Gastroesophageal sphincter (tissue), 4 donors: ENCODE measurements at places on chromosomes 7 and 10.

GRCh38 chr7:142355328-142355727, 97.5 kb upstream of the PRSS58 start:
- ATAC-seq, result no peak

- ATAC-seq, result no peak
These were observed 193.1 kb upstream of the SEMA3C start for GRCh38 chr7:81111781-81112540.

GRCh38 chr7:27386581-27386980, 144.0 kb downstream of the EVX1 start:
- no peak for ATAC-seq

GRCh38 chr10:24826009-24826408, 102.3 kb upstream of the ARHGAP21 start:
- ATAC-seq, result no peak

DNA sequence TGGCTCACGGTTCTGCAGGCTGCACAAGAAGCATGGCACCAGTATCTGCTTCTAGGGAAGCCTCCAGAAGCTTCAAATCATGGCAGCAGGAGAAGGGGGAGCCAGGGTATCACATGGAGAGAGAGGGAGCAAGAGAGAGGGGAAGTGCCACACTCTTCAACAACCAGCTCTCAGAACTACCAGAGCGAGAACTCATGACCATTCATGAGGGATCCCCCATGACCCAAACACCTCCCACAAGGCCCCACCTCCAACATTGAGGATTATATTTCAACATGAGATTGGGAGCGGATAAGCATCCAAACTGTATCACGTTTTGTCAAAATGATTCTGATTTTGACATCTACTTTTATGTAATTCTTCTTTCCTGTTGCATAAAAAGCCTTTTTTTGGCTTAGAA, 38.5 kb downstream of the CREM start:
- no peak for ATAC-seq

DNA sequence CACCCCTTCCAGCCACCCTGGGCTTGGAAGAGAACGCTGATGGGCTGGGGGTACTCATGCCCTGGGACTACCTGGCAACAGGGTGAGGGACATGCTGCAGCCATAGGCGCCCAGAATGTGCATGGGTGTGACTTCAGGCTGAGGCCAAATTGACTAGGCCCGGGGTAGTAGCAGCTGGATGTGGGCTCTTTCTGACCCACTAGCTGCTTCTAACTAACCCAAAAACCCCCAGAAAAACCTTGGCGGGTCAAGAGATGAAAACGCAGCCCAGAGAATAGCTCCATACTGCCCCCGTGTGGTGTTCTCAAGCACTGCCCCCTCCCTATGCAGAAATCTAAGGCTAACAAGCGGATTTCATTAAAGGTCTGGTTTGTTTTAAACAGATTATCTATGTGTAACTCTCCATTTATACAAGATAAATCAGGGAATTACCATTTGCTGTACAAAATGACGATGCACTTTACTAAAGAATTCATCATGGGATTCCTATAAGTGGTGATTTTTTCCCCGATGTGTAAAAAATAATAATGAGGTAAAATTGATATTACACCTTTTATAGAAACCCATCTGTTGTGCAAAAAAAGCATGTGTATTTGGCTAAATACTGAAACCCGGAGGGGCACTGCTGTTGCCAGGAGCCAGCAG, 4.2 kb downstream of the SMARCD3 start:
- ATAC-seq, result no peak

DNA sequence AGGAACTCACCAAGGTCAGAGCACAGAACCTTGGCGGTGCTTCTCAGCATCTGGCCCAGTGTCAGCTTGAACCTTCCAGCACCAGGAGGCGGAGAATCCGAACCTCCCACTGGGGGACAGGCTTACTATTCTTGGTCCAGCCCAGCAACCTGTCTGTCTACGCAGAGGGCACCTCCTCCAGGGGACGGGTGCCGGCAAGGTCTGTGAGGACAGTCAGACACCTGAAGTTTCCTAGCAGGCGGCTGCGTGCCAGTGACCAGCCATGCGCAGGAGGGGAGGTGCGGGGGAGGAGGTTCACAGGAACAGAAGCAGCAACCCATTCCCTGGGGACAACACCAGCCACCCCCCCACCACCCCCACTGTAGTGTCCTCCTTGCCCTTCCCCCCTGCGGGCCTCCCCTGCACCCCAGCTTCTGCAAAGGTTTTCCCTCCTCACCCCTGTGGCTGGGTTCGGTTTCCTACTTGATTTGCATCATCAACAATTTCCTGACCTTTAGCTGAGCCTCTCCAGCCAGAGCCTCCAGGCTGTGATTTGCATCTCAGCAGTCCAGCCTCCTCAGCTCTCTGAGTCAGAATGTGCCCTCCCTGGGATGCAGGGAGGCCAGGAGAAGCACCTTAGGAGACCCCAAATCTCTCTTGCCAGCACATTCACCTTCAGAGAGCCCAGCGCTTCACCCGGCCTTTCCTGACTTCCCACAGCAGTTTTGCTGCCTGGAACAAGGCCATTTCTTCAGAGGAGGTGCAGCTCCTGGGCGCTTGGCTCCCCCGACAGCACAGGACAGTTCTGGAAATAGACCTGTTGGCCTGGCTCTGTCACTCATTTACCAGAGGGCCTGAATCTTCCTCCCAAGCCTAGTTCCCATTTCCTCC, 107.5 kb upstream of the NPS start:
- peak; percentile 16 for ATAC-seq

DNA sequence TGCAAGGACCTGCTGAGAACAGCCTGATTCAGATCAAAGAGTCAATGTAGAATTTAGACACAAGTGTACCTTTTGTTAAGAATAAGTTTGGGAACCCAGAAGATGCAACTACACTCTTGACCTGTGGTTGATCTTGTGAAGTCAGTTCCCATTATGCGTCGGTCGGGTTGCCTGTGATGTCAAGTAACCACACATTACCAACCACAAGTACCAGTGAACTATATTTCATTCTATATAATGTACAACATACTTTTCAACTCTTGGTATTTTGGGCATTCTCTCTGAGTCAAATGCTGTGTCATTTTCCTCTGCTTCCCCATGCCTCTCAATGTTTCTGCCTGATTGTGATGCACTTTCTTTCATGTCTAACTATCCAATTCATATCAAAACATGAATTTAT, 426.2 kb downstream of the ETV1 start:
- ATAC-seq, result no peak

DNA sequence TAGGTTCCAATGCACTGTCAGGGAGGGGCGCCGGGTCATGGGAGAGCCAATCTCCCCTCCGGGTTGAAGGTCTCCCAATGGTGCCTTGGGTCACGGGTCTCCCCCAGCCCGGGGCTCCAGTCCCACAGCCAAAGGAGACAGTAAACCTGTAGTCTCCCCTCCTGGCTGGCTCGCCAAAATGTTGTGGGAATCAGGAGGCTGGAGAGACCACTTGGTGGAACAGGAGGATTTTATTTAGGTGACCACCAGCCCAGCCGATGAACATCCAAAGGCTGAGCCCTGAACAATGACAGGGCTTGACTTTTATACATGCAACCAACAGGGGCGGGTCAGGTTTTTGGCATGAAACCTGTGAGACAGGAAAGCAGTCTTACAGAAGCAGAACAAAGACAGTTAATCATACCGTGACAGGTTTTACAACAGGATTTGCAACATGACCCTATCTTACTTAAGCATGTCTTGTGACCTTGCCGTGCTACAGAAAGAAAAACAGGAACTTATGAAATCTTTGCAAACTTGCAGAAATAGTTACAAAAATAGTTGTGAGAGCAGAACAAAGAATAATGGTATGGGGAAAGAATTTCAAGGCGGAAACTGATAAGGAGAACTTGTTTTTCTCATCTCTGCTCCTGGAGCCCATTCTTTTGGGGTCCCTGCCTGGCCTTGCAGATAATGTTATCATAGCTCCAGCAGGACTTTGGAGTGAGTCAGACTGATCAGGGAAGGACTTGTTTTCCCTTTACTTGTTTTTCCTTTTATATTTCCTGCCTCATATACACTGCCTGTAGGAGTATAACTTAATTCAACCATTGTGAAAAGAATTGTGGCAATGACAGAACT, 7.1 kb downstream of the ERV3-1 start:
- ATAC-seq, result peak; percentile 35

DNA sequence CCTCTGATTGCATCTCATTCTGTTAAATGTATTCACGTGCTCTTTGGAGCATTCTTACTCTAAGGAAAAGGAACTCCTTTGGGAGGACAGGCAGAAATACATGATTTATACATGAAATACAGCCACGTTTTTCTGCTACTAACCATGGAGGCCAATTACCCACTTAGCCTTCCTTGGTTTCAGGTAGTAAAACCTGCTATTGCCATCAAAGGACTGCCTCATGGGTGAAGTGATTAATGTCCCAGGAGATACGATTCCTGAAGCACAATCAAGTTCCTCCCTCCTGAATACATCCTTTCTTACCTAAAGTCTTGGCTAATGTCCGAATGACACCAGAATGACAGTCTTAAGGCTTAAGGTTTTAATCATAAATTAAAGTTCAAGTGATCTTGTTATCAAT, 58.5 kb upstream of the PIK3CG start:
- no peak for ATAC-seq

- no peak for ATAC-seq
These were observed 338.2 kb upstream of the AOAH start for GRCh38 chr7:37062560-37062859.

DNA sequence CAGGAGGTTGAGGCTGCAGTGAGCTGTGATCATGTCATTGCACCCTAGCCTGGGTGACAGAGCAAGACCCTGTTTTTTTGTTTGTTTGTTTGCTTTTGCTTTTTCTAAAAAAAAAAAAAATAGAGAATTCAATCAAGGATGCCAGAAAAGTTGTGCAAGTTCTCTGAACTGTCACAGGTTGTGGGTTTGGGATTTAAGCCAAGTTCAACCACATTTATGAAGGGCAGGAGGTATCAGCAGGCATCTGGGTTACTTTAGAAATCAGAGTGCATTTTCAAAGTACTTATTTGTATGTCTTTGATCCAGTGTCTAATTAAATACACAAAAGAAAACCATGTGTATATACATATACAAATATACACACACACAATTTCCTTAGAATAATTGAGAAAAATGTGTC, 151.2 kb upstream of the MINDY3 start:
- no peak for ATAC-seq

DNA sequence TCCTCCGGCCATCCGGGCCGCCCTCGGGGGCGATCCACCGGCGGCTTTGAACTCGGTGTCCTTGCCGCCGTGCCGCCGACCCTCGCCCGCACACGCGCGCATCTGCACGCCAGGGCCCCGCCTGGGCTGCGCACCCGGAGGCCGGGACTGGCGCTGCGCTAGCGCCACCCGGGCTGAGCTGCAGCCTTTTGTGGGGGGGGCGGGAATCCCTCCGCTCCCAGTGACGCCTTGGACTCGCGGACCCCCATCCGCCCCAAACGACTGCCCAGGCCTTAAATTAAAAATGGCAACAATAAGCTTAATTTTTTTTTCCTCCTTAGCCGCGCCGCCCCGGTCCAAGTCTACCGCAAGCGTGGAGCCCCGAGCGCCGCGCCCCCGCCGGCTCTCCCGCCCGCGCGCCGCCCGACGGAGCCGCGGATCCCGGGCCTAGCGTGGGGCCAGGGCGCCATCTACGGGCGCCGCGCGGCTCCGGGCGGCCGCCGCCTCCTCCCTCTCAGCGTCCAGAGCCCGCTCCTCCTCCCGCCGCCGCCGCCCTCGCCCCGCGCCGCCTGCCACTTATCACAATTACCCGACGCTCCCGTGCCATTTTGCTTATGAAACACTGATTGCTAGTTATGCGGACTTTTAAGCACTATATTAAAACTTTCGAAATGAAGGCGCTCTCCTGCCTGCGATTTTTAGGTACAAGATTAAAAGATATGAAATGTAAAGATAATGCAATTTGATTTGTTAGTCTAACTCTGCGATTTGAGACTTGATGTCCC, 7.5 kb upstream of the EBF3 start:
- peak; percentile 79 for ATAC-seq

GRCh38 chr7:158546214-158546613, 41.4 kb downstream of the PTPRN2 start:
- no peak for ATAC-seq

DNA sequence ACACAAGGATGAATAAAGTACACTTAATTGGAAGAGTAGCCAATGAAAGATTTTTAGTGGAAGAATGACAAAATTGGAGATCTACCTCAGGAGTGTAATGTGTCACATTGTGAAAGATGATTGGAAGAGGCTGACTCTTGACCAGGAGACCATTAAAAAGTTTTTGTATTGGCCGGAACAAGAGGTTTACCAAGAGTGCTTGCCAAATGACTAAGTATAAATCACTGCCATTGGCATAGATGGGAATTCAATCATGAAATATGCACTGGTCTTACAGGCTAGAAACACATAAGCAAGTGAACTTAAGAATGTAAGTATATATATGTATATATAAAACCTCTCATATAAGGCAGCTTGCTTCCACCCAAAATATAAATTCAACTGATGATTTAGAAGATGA, 58.7 kb upstream of the TFEC start:
- ATAC-seq, result no peak

DNA sequence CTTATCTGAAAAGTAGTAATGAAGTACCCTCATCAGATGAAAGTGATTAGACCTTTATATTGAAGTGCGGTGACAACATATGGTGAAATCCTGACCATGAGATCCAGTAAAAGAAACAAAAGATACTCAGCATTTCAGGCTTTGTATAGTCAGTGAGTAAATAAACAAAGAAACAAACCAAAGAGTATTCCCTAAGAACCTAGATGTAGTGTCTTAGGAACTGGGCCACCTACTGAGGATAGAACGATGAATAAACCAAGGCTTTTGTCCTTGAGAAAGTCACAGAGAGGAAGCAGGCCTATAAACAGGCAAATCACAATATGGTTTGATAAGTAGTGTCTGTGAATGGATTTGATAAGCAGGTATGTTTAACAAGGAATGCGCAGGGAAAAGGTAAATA, 46.2 kb downstream of the ZNF277 start:
- no peak for ATAC-seq

DNA sequence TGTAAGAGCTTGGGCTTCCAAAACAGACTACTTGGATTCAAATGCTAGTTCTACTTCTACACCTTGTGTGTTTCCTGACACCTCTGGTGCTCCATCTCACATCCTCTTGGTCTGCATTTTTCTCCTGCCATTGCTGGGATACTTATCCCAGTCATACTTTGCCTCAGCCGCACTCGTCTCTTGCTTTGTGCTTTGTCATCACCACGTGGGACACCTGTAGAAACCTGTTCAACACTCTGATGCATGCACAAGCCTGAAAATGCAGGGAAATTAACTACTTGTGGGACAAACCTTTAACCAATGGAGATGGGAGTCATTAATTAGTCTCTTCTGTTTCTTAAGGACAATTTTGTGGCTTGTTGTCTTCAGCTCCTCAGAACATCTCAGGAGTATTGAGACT, 94.2 kb upstream of the PHYHIPL start:
- no peak for ATAC-seq

GRCh38 chr7:33722383-33723101, 182.8 kb upstream of the BMPER start:
- ATAC-seq, result no peak
